Frontal cortex (tissue), 4 donors: ENCODE measurements at places on chromosomes 2 and 18. TPM values are rescaled to one million over a fixed set of nuclear protein-coding genes. Genes with fewer than 3 reads are reported as not detected.

Gene C2orf80
- total RNA-seq = 38.3 TPM

Gene SLC5A7
- 1.6 TPM for total RNA-seq

Gene BCL2L11
- 4.5 TPM for total RNA-seq

Gene BCL11A
- total RNA-seq = 68.1 TPM

Gene DPY30
- total RNA-seq = 69.3 TPM
